ENCODE measurements at places on chromosomes 6 and 20.

GRCh38 chr20:32524829-32525501 lies 60.2 kb downstream of the NOL4L start:
- no peak for DNase-seq

GRCh38 chr6:163705923-163706322 lies 291.4 kb downstream of the QKI start:
- no peak for DNase-seq

DNA sequence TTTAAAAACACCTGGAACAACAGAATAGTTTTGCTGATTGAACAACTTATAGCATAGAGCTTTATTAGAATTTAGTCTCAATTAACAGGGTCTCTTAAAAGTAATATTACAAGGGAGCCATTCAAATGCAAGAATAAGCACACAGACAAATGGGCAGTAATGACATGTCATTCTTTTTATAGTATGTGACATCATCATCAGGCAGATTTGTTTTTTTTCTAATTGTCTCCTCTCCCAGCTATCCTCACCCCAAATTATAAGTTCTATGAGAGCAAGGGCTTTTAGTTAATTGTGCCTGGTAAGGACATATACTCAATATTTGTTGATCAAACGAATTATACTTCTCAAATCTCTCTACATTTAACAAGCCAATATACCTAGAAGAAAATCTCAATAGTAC lies 11.0 kb downstream of the PGM3 start:
- no peak for DNase-seq

- DNase-seq = no peak
These were observed 49.7 kb upstream of the CITED2 start for GRCh38 chr6:139423971-139424667.

GRCh38 chr6:107321793-107322192 lies 137.6 kb downstream of the PDSS2 start:
- DNase-seq = no peak

DNA sequence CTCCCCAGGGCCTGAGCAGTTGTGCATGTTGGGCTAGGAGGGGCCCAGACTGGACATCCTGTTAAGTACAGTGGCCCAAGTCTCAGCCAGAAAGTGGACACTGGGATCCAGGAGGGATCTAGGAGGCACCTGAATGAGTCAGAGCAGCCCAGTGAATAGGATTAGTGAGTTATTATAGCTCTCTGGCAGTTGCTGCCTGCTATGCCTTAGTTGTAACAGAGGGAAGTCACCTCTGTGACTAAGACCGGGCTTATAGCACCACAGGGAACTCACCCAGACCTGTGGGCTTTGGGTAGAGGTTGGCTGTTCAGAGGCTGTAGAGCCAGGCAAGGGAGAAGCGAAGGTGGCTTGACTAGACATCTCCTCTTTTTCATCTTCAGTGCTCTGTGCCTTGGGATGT lies 39.0 kb upstream of the AAR2 start:
- no peak for DNase-seq

DNA sequence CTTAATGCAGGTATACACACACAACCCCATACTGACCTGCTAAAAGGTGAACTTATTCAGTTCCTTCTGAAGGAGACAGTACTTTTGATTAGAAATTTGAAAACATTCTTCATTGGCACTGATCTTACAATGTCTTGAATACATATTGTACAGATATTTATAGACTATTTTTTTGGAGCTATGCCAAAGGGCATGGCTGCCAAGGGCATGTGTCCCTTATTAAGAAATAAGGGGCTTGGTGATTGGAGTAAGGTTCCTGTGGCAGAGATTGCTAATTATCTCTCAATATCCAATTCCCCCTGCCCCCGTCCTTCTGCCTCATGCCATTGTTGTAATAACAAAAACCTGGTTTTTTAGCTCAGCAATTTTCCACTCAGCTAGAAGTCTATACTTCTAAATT lies 355.9 kb downstream of the FARS2 start:
- no peak for DNase-seq

DNA sequence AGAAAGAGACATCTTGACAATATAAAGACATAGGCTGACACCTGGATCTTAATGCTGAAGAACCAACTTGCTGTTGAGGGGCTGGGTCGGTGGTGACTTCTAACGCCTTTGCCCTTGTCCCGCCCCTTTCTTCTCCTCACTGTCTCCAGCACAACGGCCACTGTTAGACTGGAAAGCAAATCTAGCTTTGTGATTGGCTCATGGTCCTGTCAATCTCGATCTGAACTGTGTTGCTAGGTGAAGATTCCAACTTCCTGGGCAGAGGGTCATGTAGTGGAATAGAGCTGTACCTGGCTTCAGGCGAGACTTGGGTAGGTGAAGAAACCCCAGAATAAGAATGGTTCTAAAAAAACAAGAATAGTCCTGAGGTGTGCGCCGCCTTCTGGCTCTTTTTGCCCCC lies at the start of gene PGK2:
Gene PGK2 (minus strand): TSS at position 110 of the 400 bp plus-strand sequence. CDS start 98 bp downstream, at position 12.
- DNase-seq = no peak

GRCh38 chr6:31379850-31380249 lies 22.9 kb upstream of the HLA-B start:
- DNase-seq = no peak

GRCh38 chr6:136822046-136822375 lies 381 bp upstream of the PEX7 start:
- no peak for DNase-seq

DNA sequence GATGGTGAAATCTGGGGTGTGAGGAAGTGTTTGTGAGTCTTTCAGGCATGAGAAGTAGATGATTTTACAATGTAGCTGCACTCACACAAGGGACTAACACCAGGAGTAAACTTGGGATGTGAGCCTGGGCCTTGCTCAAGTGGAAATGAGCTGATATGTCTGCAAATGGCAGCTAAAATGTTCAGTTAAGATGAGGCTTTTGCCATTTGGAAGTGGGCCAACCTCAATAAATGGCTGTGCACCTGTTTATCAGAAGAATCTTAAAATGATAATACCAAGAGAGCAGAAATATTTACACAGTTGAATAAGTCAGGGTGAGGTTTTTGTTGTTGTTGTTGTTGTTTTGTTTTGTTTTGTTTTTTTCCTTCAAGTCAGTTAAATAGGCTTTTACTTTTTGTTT lies 25.7 kb upstream of the KLHL31 start:
- DNase-seq = no peak

GRCh38 chr6:3627501-3627900 lies 124.0 kb downstream of the PXDC1 start:
- DNase-seq = no peak

DNA sequence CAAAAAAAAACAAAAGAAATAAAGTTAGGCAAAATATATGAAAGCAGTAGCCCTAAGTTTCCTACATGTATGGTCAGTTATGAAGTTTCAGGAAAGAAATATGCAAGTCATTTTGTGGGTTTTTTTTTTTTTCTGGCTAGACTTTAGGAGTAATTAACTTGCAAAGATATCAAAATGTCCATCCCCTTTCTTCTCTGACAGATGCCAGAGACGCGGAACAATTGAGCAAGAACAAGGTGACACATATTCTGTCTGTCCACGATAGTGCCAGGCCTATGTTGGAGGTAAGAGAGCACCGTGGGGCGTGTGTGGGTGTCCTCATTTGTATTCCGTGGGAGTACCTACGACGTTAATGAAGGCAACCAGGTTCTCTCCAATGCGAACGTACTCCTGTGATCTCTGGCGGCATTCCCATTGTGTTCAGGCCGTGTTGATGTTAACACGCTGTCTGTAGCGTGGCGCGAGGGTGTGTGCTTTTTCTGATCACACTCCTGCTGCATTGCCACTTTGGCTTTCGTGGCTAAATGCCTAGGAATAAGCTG lies 19.5 kb downstream of the DUSP22 start:
- no peak for DNase-seq

GRCh38 chr6:169363590-169363989 lies 109.9 kb upstream of the THBS2 start:
- DNase-seq = no peak

- DNase-seq = no peak
These were observed 1.4 kb downstream of the SLC52A3 start for GRCh38 chr20:766906-767305.

- DNase-seq = no peak
These were observed 2.5 kb downstream of the RBM39 start for GRCh38 chr20:35739294-35740163.

- no peak for DNase-seq
These were observed 10.9 kb upstream of the E2F1 start for GRCh38 chr20:33697129-33697528.

DNA sequence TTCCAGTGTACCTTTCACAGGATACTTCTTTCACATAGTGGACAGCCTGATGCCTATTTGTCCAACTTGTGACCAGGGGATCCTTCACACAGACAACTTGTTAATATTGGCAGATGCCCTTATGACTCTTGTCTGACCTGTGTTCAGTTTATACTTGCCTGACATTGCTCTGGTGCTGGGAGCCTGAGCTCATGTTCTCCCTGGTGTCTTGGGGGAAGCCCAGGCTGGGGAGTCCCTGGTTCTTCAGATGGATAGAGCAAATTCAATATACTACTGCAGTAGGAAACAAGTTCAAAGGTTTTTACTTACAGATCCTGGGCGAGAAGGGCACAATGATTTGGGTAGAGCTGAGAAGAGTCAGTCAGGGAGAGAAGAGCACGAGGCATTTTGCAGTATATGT lies 76.1 kb downstream of the NKAIN2 start:
- DNase-seq = no peak

- DNase-seq = no peak
These were observed 1273.8 kb upstream of the ADGRB3 start for GRCh38 chr6:67361264-67361663.

- DNase-seq = no peak
These were observed 26.3 kb upstream of the MC3R start for GRCh38 chr20:56222201-56222600.

- no peak for DNase-seq
These were observed 20.5 kb downstream of the SIRPA start for GRCh38 chr20:1915725-1916124.

DNA sequence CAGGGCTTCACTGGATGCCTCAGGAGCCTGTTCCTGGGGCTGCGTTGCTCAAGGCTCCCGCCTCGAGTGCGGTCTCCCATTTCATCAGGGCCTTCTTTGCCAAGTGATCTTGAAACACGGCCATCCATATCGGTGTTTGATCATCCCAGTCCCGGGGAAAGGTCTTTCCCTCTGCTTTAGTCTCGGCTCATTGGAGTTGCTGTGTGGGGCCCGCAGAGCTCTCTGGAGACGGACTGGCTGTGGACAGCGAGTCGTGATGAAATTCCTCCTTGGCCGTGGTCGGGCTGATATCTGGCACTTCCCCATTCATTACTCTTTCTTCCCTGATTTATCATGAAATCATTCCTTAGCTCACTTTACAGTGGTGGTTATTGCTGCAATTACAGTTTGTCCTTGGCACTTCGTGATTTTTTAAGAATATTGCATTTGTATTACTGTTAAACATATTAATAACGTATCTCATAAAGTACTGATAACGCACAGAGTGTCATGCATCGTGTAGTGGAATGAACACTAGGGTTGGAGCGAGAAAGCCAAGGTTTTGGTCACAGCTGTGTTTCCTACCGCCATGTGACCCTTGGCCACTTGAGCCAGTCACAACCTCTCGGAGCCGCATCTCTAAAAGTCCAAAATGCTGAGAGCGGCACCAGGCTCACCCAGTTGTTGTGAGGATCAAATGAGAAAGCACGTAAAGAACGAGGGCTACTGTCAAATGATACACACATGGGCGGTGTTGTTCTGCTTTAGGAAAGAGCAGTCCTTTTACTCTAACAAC lies 71.8 kb downstream of the MTHFD1L start:
- DNase-seq = no peak

DNA sequence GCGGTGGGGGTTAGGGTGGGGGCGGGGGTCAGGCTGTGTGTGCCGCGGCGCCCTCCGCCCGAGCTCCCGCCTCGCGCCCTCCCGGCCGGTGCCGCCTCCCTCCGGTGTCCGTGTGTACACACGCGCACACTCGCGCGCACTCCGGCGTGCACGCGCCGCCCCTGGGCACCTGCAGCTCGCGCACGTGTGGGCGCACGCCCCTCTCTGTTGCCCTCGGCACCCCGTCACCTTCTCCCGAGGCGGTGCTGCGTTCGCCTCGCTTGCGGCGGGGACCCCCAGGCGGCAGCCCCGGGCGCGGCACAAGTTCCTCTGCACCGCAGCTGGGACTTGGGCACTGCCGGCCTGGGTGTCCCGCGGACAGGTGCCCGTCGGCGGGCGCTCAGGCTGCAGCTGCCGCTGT lies 525 bp downstream of the MACROD2 start:
- no peak for DNase-seq

GRCh38 chr6:148565321-148565926 lies 181.4 kb upstream of the UST start:
- DNase-seq = no peak

- no peak for DNase-seq
These were observed 7.8 kb downstream of the STX7 start for GRCh38 chr6:132505158-132505557.

DNA sequence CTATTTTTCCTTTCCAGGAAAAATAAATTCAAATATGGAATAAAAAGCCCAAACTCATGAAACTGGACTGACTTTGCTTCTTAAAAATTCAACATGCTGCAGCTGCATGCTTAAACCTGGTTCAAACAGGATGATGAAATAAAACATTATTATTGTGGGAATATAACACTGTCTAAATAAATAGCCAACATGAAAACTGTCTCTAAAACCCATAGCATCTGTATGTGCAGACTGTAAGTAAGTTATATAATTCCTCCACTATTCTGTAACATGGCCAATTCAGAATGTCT lies 30.4 kb upstream of the AHI1 start:
- no peak for DNase-seq

GRCh38 chr6:157376706-157377230 lies 4.2 kb upstream of the ZDHHC14 start:
- DNase-seq = no peak
